HT1080 (cell line): ENCODE measurements at places on chromosomes 3 and 15.
A peak's percentile ranks its signal among the peaks of the same experiment; 100 is the strongest.

DNA sequence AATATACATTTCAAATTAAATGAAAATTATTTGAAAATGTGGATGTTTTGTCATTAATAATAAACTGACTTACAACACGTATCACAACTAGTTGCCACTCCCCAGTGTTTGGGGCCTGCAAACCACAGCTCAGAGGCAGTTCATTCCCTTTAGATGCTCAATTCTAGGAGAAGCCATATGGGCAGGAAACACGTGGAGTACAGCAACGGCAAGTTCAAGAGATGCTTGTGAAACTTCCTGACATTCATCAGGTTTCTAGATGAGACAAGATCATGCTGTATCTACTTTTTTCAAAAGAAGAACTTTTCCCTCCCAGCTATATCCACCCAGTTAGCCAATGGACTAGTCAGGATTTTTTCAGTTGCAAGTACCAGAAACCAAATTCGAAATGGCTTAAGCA is 17.6 kb upstream of the PLA2G4D start:
- no peak for DNase-seq

DNA sequence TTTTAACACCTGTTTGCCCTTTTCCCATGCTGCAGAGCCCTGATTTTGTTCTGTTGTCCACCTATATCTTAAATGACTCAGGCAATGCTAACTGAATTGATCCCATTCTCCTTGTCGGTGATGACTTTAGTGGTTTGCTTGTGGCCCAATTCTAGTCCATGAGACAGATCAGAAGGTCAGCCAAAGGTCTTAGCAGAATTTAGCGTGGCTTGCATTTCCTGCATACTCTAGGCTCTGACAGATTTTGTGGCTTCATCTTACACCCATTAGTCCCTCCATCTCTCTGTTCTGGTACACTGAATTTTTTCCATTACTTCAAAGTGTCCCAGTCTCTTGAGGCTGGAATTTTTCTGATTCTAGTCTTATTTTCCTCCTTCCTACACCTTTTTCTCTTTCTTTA is 161.9 kb downstream of the STAC start:
- DNase-seq, result no peak

DNA sequence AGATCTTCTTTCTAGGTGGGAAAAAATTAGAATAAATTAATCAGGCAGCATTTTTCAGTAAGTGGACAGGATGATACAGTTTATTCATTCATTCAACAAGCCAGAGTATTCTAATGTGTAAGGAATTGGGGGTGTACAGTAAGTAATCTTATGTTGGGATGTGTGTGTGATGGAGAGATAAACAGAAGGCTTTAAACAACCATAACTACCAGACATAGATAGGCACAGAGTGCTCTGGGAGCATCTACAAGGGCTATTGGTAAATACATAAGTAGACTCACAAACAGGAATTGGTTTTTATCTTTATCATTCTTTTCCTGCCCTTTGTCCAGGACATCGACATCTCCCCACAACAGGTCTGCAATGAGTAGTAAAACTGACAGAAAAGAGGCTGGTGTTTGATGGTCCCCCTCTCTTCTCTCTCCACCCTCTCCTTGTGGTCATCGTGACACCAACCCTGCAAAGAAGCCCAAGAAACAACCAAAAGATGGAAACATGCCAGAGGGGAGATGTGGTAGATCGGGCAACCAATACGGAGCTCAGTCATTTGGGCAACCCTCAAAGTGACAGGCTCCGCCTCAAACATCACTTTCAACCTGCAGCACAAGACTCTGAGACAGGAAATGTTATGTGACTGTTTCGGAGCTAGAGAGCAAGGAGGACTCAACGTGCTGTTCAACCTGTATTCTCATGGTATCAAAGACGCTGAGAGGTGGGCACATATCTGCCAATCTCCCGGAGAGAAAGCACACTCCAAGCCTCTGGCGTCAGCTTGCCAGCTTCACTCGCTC is 28.7 kb upstream of the B3GNT5 start:
- no peak for DNase-seq

DNA sequence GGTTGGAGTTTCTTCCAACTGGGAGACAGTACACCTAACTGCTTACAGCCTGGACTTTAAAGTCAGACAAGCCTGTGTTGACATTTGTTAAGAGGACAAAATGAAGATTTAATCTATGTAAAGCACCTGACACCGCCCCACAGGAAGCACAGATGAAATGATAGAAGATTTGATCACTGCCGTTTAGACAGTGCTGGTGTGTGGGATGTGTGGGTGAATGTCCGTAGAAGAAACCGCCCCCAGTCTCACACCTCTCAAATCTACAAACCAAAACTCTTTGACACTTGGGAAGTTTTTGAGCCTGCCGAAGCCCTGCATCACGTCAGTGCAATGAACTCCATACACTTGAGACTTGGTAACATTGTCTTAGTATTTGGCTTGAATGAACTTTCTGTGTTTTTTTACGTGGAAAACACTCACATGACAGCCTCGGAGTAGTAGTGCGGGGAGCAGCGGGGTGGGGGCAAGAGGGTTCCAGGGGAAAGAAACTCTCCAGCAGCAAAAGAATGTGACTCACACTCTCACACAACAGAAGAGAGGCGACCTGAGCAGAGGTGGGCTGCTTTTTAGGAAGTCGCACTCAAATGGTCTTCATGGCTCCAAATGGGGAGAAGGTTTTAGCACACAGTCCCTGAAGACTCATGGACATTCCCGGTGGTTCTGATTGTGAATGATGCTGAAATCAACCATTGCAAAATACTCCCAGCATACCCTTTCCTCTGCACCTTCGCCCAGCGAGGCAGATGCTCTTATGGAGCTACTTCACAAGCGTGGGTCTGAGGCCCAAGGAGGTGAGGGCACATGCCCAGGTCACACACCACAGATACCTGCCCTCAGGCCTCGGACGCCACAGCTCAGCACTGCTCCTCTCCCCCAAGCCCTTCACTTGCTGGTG is 79.2 kb downstream of the SRGAP3 start:
- no peak for DNase-seq

- peak; percentile 47 for DNase-seq
Observed at GRCh38 chr3:71064956-71065763, 518.4 kb downstream of the FOXP1 start.

DNA sequence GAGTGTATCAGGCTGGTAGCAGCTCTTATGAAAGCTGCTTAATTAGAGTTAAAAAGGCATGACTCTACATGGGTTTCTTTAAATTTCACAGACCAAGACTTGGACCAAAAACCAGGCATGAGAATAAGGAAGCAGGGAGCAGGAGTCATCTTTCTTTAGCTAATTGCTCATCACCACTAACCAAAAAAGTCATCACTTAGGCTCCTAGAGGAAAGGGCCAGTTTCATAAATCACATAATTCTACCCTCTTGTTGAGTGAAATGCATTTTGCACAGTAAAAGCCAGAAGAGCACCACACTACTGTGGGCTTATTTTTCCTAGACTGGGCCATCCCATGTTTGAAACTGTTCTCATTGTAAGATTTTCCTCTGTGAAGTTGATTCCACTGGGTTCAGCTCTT is 175.6 kb downstream of the GREM1 start:
- no peak for DNase-seq

DNA sequence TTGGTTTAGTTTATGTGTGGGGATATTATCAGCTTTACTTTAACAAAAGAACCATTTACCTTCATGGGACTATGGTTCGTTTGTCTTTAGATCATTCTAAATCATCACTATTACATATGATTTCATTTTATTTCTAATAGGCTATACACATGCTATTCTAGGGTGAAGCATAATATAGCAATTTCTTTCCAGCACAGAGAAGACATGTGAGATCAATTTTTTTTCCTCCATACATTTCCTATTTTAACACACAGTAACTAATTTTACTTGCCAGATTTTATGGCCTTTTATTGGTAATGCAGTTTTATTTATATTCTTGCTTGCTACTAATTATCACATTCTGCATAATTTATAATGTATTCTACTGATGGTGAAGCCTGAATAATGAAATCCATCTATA is 287.1 kb downstream of the ROBO1 start:
- no peak for DNase-seq

GRCh38 chr15:52028431-52029093 is 9.5 kb downstream of the MAPK6 start:
- DNase-seq, result no peak

- DNase-seq, result no peak
Observed at GRCh38 chr15:78237146-78237545, 2.8 kb upstream of the ACSBG1 start.
